Inflammatory macrophage (primary cell): ENCODE measurements at places on chromosomes 12 and 14.

DNA sequence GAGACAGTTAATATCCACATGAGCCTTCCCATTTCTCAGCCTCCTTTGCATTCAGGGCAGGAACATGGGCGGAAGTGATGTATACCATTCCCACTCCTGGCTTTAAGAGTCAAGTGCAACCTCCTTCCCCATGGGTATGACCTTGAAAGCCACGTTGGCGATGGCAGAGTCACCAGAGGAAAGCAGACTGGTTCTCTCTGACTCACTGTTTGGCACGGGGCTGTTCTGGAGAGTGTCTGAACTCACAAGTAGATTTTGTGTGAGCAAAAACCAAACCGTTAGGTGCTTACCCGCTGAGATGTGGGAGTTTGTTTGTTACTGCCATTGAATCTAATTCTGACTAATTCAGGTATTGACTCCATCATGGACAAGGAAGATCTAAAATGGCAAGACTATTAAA lies 36.7 kb upstream of the PZP start:
- no peak for DNase-seq

DNA sequence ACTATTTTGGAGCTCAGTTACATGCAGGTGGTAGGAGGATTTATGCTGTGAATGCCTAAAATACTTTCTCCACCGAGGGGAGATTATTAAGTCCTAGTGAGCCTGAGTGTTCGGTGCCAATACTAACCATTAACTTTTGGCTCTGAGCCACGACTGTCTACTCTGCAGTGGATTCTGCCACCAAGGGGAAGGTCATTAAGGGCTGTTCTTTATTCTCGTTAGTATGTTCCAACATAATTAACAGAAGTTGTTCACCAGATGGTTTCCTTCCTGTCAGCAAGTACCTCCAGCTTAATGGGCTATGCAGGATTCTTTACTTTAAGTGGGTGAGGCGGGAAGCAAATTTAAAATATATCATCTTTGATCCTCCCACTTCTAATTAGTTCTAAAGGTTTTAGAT lies 326.3 kb downstream of the BMP4 start:
- DNase-seq: no peak

- DNase-seq: no peak
Observed at GRCh38 chr12:127149226-127149964, 1117.6 kb upstream of the TMEM132C start.

GRCh38 chr12:6266971-6267721 lies 43.3 kb upstream of the PLEKHG6 start:
- DNase-seq: peak; percentile 70

DNA sequence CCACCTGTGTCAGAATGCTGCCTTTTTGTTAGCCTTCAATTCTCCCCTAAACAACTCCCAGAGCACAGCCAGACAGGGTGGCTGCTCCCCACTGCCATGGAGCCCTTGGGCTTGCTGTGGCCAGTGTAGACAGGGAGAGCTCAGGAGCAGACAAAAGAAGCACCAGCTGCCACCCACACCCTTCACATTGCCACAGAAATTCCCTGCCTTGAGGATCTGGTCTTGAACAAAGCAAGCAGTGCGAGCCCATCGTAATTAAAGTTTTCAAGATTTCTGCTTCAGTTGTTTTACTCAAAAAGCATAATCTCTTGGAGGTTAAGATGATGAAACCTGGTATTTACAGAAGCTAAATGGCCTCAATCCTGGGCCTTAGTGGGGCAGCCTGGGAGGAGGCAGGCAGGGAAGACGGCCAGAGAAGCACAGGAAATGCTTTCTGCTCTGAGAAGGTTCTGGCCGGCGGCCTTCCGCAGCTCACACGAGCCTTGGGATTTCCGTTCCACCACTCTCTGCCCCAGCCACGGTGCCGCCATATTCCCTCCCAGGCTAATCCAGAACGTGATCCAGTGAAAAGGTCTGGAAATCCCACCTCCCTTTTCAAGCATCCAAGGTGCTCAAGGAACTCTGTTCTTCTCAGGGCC lies 535.2 kb downstream of the BCL11B start:
- no peak for DNase-seq

DNA sequence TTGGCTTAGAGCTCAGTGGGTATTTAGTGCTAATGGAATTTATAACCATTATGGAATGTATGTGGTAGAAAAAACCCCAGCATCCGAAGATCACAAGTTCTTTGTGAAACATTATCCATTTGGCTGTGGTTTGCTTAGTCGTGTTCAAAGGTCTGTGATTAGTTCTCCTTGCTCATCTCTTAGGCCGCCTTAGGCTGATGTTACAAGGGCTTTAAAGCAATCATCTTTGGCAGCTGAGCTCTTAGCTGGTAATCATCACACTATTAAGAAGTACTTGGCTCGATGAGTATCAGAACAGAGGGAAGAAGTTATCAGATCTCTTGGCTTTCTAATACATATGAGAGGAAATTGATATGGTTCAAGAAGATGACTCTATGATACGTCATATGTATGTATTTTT lies 124.1 kb upstream of the E2F7 start:
- no peak for DNase-seq

- DNase-seq: no peak
Observed at GRCh38 chr12:40227447-40227846, 2.6 kb downstream of the LRRK2 start.

- no peak for DNase-seq
Observed at GRCh38 chr12:61911113-61911512, 349.1 kb upstream of the USP15 start.

DNA sequence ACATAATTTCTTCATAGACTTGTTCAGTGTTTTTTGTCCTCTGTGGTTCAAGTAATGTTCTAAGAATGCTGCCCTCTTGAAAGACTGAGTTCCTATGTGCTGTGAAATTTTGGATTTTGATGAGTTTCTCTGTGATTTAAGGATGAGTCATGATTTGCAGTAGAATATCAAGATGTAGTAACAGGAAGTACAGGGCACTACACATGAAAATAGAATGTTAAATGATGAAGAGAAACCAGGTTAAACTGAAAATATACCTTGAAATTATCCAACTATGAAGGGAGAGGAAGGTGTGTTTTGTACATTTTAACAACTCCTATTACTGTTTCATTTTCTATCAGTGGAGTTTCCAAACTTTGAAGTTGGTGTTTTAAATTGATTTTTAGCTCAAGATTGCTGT lies 4.8 kb downstream of the ELK3 start:
- peak; percentile 34 for DNase-seq

DNA sequence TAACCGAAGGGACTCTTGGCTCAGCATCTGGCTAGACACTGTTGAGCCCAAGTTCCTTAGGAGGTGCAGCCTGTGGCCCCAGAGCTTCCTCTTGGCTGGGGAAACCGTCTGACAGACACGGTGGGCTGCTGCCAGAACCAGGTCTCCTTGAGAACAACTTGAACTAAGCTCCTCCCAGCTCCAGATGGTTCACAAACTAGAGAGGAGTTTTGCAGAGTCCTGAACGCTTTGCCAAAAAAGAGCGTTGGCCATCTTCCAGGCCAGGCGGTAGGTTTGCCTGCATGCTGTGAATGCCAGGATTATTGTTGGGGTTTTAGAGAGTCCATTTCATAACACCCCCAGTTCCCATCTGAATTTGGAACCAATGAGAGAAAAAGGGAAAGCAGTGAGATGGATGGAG lies 399.8 kb downstream of the RGS6 start:
- DNase-seq: no peak

DNA sequence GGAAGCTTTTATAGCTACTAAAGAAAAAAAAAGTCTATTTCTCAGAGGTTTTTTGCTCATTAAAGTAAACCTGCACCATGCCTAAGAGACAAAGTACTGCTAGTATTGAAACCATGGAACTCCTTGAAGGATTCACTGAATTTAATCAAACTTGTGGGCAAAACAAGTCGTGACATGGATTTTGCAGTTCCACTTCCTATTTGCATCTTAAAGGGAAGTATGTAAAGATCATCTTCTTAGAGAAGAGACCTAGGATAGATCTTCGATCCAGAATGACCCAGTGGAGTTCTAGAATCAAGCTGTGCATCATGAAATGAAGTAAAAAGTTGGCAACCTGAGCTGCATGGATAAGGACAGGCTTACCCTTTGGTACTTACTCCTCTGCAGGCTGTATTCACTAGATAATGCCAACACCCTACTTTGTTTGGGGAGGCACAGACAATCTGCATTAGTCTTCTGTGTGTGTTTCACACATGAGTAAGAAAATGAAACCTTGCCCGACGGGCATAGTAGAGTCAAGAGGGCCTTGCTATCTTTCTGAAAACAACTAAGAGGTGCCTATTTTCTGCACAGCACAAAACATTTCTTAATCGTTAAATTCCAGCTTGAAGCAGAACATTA lies 1.9 kb downstream of the GNG2 start:
- DNase-seq: peak; percentile 38

GRCh38 chr14:68033336-68033932 lies 213.9 kb downstream of the RAD51B start:
- DNase-seq: no peak

DNA sequence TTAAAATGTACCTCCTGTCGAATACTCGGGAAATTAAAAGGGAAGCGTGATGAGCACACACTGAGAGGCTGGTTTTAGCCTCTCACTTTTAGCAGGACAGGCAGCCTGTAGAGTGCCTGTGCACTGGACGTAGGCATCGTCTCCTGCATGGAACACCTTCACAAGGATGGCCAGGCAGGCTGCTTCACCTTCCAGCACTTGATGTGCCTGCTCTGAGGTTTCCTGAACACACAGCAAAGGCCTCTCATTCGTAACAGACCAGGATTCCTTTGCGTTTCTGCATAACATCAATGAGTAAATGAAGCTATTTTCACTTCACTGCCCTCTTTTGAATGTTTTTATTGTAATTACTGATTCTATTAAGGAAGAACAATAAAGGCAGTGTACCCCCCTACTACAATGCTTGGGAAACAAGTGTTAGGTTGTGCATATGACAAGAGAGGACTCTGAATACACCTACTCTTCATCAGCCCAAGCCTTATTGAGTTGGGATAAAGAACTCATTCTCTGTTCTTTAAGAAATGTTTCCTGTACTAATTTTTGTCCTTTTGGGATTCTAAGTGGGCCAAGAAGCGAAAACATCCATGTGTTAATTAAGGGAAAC lies 1077.6 kb upstream of the FOXG1 start:
- no peak for DNase-seq

GRCh38 chr14:100290607-100291304 lies 15.5 kb downstream of the SLC25A29 start:
- DNase-seq: no peak

- no peak for DNase-seq
Observed at GRCh38 chr14:102583726-102584125, 8.7 kb upstream of the RCOR1 start.

- no peak for DNase-seq
Observed at GRCh38 chr12:109596418-109597244, 23.0 kb downstream of the MVK start.

GRCh38 chr12:124217508-124218242 lies 77.2 kb upstream of the RFLNA start:
- DNase-seq: no peak

- DNase-seq: no peak
Observed at GRCh38 chr12:57166971-57167371, 19.6 kb upstream of the LRP1-AS start.

- no peak for DNase-seq
Observed at GRCh38 chr12:70251226-70251625, 8.0 kb downstream of the CNOT2 start.

DNA sequence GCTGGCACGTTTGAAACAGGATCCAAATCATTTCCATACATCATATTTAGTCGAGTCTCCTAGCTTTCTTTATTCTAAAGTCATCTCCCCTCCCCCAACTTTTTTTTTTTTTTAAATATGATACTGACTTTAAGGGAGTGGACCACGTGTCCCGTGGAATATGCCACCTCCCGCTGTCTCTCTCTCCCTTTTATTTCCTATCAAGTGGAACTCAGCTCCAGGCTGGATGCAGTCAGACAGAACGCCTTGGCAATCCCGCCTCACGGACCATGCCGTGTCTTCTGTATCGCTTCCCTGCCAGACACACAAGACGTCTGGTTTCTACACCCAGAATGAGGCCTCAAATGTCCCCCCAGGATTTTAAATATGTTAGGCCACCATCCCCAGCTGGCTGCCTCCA lies 21.2 kb downstream of the BCL7A start:
- DNase-seq: no peak

GRCh38 chr12:4386801-4387200 lies 7.3 kb upstream of the FGF23 start:
- no peak for DNase-seq

DNA sequence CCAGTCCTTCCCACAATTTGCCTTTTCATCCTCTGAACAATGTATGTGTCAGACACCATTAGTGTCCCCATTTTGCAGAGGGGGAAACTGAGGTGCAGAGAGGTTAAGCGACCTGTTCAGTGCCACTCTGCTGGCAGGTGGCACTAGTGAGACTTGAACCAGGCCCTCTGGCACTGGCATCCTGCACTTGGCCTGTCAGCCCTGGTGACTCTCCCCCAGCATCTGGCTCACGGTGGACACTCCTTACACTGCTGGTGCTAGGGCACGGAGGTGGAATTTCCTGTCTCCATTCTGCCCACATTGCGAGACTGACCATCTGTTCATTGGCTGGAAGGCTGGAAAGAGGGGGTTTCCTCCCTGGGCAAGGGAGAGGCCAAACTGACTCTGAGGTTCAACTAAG lies 48.7 kb downstream of the CCNK start:
- no peak for DNase-seq
